ENCODE measurements at places on chromosomes 16 and 17. TPM values are rescaled to one million over a fixed set of nuclear protein-coding genes. Genes with fewer than 3 reads are reported as not detected.

Gene PRRT2
- total RNA-seq: not detected

Gene TSPAN10
- 0.53 TPM for total RNA-seq

Gene CD300LB
- not detected for total RNA-seq

Gene IRX6
- total RNA-seq: not detected

DNA sequence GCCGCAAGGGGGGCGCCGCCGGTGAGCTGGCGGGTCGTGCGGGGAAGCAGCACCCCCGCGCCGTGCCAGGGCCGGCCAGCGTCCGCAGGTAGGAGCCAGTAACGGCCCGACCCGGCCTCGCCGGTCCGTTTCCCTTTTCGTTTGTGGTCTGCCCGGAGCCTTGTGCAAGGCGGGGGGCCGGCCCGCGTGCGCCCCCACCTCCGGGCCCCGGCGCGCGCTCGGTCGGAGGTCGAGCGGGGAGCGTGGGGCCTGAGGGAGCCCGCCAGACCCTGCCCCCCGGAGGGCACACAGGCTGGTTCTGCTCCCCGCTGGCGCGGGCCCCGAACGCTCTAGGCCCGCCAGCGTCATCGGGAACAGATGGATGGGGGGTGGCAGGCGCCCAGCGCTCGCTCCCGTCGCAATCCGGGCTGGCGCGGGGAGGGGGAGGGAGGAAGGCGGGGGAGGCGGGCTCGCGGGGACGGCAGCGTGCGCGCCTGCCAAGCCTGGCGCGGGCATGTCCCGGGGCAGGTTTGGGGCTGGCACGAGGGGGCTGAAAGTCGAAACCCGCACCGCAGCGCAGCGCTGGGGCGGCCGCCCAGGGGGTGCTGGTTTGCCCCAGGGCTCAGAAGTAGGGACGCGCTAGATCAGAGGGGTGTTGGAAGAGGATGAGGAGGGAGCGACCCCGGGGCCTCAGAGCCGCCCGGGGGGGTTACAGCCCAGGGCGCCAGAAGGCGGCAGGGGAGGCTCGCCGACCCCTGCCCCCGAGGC, 1.5 kb upstream of the GSE1 start:
- DNase-seq: peak; percentile 50

GRCh38 chr17:49645654-49646053, 32.2 kb downstream of the SPOP start:
- no peak for DNase-seq

- no peak for DNase-seq
Measured at GRCh38 chr16:54454616-54455015, 168.0 kb upstream of the IRX3 start.

DNA sequence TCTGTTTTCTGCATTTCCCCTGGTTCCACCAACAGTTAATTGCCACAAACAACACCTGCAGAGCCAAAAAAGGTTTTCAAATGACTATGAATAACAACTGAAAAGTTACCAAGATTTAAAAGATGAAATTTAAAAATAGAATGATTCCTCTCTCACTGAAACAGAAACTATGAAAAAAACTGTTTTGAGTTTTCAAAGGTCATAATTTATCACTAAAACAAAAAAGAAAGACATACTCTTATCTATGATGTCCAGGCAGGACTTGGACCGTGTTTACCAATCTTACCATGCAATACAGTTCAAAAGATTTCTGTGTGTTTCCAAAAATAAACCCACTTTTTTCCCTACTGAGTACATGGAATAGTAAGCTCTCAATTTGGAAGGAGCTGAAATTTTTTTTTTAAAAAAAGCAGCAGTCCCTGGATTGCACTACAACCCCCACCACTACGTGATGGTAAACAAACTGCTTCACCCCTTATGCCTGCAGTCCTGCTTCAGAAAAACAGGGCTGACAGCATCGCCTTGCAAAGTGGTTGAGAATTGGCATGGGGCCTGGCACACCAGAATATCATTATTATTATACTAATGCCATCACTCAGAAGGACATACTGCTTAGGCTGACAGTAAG, 8.5 kb downstream of the TXNDC11 start:
- DNase-seq: no peak

- no peak for DNase-seq
Measured at GRCh38 chr17:44159519-44160210, 10.8 kb upstream of the ASB16 start.

- peak; percentile 52 for DNase-seq
Measured at GRCh38 chr17:76458580-76459490, 5.9 kb upstream of the UBE2O start.

GRCh38 chr16:74051-74746, 1.8 kb upstream of the RHBDF1 start:
- no peak for DNase-seq

- no peak for DNase-seq
Measured at GRCh38 chr17:11459861-11460331, 138.4 kb upstream of the DNAH9 start.

DNA sequence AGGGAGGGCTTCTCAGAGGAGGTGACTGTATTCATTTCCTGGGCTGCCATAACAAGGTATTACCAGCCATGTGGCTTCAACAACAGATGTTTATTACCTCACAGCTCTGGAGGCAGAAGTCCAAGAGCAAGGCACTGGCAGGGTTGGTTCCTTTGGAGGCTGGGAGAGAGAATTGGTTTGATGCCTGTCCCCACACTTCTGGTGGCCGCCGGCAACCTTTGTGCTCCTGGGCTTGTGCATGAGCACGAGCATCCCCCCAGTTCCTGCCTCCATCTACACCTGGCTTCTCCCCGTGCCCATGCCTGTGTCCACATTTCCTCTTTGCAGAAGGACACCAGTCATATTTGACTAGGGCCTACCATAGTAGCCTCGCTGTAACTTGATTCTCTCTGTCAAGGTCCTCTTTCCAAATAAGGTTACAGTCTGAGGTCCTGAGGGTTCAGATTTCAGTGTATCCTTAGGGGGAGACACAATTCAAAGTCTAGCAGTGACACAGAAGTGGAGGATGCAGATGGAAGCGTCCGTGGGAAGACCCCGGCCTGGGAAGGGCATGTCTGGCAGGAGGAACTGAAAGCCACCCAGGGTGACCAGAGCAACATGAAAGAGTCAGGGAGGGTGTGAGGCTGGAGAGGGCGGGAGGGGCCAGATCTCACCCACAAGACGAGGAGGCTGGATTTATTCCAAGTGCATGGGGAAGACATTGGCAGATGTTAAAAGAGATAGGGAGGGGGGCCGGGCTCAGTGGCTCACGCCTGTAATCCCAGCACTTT, 188.2 kb upstream of the HSBP1 start:
- DNase-seq: no peak

DNA sequence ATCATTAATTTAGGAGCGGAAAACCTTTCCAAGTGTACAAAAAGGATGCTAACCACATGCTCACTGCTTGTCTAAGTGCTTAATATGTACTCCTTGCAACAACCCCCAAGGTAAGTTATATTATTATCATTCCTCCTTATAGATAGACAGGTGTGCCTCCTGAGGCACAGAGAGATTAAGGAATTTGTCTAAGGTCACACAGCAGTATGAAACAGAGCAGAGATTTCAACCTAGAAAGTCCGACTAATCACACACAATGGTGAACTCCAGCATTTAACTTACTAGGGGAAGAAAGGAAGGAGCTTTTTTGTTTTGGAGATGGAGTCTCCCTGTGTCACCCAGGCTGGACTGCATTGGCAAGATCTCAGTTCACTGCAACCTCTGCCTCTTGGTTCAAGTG, 37.0 kb upstream of the USP7 start:
- DNase-seq: no peak

GRCh38 chr16:52404546-52404945, 142.4 kb downstream of the TOX3 start:
- DNase-seq: peak; percentile 67

DNA sequence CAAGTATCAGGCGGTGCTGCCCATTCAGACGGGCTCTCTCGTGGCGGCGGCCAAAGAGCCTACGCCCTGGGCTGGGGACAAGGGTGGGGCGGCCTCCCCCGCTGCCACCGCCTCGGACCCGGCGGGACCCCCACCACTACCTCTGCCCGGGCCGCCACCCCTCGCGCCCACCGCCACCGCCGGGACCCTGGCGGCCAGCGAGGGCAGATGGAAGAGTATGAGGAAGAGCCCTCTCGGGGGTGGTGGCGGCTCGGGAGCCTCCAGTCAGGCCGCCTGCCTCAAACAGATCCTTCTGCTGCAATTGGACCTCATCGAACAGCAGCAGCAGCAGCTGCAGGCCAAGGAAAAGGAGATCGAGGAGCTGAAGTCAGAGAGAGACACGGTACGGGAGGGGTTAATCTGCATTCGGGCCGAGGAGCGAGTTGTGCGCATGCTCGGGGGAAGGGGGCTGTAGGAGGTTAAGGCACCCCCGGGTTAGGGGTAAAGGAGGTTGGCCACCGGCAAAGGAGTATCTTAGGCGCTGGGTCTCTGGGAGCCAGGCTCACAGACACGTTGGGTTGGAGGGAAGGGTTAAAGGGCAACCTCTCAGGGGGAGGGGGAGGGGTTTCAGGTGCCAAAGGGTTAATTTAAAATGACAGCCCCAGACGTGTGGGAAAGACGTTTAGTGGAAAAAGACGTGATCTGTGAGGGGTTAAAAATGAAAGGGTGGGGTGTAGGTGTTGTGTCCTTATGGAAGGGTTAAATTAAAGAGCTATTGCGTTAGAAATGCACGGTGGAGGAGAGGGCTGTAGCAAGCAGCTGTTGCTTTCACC, 1.4 kb downstream of the MSL1 start:
- DNase-seq: no peak

- no peak for DNase-seq
Measured at GRCh38 chr16:54000361-54000760, 286.2 kb downstream of the IRX3 start.

DNA sequence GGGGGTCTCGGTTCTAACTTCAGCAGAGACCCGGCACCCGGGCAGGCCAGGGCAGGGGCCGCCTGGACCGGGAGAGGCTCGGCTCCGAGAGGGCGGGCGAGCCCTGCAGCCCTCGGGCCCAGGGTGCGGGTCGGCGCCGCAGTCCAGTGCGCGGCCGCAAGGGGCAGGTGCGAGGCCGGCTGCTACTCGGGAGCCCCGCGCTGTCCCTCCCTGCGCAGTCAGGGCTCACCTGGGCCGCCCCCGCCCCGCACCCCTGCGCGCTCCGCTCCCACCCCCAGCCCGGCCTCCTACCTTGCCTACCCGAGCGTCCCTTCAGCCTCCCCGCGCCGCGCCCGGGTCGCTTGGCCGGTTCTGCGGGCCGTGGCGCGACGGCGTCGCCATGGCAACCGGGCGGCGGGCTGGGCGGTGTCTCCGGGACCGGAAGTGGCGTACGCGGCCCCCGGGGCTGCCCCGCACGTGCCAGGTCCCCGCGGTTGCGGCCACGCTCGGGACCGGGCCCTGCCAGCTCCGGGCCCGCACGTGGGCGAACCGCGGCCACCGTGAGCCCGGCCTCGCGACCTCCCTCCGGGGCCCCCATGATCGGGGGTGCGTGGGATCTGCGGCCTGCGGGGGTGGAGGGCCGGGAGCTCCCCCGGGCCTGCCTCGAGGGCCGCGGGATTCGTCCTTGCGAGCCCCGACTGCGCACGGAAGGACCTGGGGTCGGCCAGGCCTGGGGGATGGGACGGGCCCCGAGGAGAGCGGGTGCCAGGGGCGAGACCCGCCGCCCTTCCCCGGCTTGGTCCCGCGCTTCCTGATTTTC, at the start of gene CYB561:
Gene CYB561, minus strand, starts transcription at position 353 of the 799 bp plus-strand sequence. CDS start 8,759 bp downstream, outside the sequence.
- peak; percentile 32 for DNase-seq

GRCh38 chr16:55323637-55324271, at the start of gene IRX6:
Gene IRX6, plus strand, starts transcription at chr16:55324203. Its CDS starts 889 bp downstream, at chr16:55325092.
- no peak for DNase-seq

- no peak for DNase-seq
Measured at GRCh38 chr17:77901481-77901880, 57.0 kb upstream of the TNRC6C start.

GRCh38 chr17:49483599-49484509, 11.2 kb upstream of the NGFR start:
- no peak for DNase-seq

DNA sequence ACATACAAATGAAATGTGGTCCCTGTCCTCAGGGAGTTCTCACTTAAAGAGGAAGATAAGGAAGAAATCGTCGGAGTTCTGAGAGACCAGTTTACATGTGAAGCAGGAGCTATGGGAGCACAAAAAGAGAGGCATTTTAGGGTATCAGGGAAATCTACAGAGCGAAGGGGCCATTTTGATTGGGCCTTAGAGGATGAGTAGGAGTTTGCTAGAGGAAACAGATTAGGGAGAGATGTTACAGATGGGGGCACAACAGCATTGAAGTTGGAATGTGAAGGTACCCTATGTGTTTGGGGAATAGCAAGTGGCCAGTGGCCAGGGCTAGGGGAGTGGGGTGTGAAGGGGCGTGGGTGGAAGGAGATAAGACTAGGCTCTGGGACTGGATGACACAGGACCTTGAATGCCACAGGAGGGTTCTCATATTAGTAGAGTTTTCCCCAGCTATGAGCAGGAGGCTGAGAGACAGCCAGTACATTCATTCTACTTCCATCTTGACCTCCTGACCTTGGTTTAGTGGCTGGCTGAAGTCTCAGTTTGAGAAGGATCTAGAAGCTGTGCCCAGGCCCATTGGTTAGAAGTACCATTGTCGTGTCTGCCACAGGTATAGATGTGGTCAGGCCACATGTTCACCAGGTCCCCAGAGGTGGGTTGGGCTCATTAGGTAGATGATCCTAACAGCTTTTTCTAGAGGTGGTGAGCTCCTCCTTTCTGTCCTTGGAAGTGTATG, 34.8 kb downstream of the CPNE2 start:
- no peak for DNase-seq

DNA sequence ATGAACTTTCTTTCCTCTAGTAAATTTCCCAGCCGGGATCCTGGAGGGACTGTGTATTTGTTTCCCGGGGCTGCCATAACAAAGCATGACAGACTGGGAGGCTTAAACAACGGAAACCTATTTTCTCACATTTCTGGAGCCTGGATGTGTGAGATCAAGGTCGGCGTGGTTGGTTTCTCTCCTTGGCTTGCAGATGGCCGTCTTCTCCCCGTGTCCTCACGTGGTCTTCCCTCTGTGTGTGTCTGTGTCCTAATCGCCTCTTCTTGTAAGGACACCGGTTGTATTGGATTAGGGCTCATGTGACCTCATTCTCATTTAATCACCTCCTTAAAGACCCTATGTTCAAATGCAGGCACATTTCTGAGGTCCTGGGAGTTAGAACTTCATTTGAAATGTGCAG, 22.0 kb upstream of the USP10 start:
- no peak for DNase-seq

- DNase-seq: no peak
Measured at GRCh38 chr17:7707446-7707845, 2.4 kb downstream of the EFNB3 start.

GRCh38 chr17:74525781-74526288, 5.4 kb downstream of the CD300LB start:
- DNase-seq: no peak

DNA sequence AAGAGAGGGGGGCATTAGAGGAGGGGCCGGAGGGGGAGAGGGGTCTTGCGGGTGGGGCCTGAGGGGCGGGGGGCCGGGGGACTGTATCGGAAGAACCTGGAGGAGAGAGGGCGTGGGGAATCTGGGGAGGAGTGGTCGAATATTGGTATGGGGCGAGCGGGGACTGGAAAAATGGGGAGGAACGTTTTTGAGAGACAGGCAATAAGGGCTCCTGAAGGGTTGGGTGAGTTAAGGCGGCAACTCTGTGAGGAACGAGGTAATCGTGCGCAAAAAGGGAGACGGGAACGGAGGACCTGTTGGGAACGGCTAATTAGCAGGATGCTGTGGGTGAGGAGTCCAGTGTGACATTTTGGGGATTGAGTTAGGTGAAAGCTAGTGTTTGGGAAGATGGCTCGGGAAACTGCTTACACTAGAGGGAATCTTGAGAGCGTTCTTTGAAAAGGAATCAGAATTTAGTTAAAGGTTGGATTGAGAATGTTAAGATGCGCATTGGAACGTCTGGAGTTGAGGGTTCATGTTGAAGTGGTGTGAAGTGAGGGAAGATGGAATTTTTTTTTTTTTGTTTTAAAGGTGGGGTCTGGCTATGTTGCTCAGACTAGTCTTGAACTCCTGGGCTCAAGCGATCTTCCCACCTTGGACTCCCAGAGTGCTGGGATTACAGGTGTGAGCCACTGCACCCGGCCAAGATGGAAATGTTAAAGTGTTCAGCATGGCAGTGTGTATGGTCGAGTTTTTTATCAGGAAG, 662 bp downstream of the WIPF2 start:
- DNase-seq: peak; percentile 60
